ENCODE measurements at places on chromosomes 2 and 18.

GRCh38 chr2:120313695-120314615 lies 32.0 kb upstream of the INHBB start:
- no peak for DNase-seq

- no peak for DNase-seq
Measured at GRCh38 chr2:97718051-97718882, 4.9 kb downstream of the ZAP70 start.

- peak; percentile 3 for DNase-seq
Measured at GRCh38 chr2:215435280-215435869, 493 bp downstream of the FN1 start.

DNA sequence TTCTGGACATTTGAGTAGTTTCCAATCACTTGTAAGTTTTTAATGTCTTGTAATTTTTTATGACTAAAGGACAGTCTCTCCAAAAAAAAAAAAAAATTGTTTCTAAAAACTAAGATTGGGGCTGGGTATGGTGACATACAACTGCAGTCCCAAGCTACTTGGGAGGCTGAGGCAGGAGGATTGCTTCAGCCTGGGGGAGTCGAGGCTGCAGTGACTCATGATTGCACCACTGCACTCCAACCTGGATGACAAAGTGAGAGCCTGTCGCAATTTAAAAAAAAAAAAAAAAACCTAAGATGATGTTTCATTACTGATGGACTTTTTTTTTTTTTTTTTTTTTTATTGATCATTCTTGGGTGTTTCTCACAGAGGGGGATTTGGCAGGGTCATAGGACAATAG lies 34.4 kb upstream of the PKDCC start:
- no peak for DNase-seq

DNA sequence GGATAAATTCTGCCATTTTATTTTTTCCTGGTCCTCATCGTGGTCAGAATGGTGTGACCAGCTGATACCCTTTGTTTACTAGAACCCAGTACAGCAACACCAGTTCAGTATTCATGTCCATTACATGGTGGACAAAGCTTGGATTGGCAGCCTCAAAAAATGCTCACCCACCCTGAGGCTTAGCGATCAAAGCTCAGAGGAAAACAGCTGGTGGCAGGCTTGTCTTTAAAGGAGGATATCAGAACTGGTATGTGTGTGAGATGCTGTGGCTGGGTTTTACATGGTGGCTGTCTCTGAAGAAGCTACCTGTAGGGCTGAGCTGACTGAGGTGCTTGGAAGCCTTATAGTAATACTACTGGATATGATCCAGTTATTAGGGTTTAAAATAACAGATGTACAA lies 471.1 kb upstream of the MEX3C start:
- DNase-seq = no peak

DNA sequence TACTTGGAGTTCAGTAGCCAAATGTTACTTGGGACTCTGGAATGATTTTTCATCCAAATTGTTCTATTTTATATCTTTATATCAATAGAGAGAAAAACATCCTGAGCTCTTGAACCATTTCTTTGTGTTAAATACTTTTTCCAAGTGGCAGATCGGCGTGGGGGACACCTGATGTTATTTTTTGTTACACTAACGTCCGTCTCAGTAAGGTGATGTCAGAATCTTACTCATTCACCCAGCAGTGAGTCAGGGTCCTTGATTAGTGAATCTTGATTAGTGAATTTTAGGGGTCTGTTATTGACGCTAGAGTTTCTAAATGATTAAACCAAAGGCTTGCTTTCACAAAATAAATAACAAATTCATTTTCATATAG lies 1.7 kb downstream of the MIB1 start:
- DNase-seq = no peak

DNA sequence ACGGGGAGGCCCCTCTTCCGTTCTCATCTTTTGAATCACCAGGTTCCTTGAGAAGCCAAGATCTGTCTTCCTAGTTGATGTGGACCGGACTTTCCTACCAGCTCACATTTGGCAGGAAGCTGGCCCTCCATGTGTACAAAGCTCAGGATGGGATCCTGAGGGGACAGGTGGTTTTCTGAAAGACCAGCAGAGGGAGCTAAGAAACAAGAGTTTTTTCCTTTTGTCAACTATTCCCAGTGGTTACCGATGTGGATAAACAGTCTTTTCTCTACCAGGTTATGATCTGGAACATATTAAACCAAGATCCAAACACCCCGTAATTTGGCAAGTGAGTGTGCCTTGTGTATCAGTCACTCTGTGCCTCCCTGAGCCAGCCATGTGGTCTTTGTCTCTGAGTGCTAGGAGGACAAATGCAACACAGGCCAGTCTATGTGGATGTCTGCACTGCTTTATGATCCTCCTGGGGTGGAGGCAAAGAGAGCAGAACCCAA lies 25.1 kb upstream of the ARHGAP25 start:
- DNase-seq = no peak

GRCh38 chr18:57957210-57957609 lies 86.8 kb upstream of the NEDD4L start:
- DNase-seq = no peak

DNA sequence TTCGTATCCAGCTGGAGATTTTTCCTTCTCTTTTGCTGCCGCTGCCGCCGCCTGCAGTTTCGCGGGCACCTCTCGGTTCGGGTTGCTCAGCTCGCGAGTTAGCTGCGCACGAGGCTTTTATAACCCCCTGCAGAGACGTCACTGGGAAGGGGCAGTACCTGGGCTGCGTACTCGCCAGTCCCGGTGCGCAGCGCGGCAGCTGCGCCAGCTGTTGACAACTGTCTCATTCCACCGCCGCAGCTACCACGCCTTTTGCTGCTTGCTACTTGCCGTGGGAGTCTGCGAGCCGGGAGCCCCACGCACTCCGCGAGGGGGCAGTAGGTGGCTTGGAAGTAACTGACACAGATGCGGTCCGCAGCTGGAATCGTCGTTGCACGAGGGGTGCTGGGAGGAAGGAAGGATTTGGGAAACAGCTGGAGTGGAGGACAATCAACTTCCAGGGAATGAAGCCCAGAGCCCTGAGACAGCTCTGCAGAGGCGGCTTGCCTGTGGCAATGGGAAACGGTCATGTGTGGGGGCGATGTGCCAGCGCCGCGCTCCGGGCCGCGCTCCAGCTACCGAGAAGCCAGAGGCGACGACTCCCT lies at the start of gene TACR1:
TSS of gene TACR1 (minus strand) at position 93 of the 584 bp plus-strand sequence. CDS start 586 bp downstream, outside the sequence.
- peak; percentile 6 for DNase-seq

- DNase-seq = no peak
Measured at GRCh38 chr2:194992648-194993047, 664.4 kb upstream of the SLC39A10 start.

DNA sequence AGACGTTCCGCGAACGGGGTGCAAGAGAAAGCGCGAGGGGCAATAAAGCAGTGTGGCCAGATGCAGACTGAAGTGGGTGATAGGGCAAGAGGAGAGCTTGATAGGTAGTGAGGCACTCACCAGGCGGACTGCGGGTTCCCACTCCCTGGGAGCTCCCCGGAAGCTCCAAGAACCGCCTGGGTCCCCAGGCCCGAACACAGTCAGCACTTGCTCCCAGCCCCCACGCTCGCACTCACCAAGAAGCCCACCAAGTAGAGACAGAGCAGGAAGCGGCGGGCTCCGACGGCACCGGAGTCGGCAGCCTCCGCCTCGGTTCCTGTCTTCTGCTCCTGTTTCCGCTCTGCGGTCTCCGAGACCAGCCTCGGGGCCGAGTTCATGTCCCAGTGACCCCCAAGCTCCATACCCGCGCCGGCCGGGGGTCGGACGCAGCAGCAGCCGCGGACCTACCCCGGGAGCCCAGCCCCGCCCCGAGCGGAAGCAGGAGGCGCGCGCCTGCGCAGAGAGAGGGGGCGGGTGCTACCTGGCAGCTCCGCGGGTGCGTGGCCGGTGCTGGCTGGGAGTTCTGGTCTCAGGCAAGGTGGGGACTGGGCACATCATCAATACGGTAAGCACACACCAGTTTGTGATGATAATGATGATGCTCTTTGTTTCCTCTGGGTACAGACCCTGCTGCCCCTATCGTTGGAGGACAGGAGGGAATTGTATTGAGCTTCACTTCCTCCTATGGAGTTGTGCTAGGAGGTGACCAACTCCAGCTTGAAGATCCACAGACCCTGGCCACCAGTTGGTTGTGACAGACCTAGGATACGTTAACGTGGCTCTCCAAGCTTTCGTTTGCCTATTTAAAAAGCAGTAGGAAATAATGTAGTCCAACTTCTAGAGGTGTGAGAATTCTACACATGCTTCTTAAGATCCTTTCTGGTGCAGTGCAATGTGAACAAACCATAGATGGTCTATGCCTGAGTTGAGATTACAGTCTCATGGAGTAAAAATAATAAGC lies 25.1 kb upstream of the TMEM182 start:
- DNase-seq = peak; percentile 58

DNA sequence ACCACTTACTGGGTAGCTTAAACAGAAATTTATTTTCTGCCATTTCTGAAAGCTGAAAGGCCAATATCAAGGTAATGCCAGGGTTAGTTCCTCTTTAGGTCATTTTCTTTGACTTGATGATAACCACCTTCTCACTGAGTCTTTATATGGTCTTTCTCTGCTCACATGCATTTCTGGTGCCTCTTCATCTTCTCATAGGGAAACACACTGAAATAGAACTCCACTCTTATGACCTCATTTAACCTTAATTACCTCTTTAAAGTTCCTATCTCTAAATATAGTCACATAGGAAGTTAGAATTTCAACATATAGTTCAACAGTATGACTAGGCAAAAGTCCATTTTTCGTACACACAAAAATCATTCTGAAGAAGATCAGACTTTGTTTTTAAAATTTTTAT lies 616.8 kb upstream of the VRK2 start:
- peak; percentile 69 for DNase-seq

DNA sequence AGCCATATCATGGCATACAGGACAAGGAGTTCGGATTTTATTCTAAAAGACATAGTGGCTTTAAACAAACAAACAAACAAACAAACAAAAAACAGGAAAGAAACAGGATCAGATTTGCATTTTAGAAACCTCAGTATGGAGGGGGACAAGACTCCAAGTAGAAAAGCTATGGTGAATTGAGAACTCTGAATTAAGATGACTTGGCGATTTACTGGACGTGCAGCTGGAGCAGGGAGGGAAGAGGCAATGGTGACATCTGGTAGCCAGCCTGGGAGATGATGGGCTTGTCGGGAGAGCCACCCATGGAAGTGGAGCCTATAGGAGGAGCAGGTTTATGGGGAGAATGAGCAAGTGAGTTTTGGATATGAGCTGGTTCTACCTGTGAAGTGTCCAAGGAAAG lies 13.2 kb downstream of the CPLX4 start:
- DNase-seq = no peak

DNA sequence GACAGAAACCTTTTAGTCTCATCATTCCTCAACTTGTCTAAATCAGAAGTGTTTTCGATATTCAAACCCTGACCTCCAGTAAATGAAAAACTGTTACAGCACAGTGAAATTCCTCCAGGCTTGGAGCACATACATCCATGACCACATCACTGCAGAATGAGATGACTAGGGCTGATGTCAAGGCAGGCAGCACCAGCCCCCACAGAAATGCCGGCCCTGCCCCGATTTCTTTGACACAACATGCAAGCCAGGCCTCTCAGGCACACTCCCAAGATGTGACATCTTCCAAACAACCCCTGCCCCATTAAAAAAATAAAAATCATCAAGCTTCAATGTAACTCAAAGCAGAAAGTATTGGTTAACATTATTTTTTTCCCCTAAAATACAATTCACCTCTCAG lies 103.3 kb downstream of the CTAGE1 start:
- DNase-seq = no peak

DNA sequence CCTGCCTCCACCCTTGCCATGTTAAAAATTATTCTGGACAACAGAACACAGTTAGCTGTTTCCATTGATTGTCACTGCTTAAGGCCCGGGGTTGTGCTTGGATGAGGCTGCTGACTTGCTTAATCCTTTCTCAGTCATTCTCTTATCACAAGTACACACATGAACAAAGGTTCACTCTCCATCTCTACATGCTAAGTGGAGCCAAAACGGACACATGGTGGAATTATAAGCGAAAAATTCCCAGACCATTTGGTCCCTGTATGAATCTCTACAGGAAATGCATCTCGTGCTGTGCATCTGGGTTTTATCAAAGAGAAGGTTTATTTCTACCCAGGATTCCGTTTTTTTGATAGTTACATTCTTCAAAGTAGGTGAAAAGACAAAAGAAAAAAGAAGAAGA lies 177.5 kb upstream of the ETAA1 start:
- DNase-seq = no peak

- DNase-seq = no peak
Measured at GRCh38 chr2:232260075-232260474, 118.5 kb upstream of the ALPP start.

- no peak for DNase-seq
Measured at GRCh38 chr18:41860987-41861386, 94.0 kb upstream of the PIK3C3 start.

DNA sequence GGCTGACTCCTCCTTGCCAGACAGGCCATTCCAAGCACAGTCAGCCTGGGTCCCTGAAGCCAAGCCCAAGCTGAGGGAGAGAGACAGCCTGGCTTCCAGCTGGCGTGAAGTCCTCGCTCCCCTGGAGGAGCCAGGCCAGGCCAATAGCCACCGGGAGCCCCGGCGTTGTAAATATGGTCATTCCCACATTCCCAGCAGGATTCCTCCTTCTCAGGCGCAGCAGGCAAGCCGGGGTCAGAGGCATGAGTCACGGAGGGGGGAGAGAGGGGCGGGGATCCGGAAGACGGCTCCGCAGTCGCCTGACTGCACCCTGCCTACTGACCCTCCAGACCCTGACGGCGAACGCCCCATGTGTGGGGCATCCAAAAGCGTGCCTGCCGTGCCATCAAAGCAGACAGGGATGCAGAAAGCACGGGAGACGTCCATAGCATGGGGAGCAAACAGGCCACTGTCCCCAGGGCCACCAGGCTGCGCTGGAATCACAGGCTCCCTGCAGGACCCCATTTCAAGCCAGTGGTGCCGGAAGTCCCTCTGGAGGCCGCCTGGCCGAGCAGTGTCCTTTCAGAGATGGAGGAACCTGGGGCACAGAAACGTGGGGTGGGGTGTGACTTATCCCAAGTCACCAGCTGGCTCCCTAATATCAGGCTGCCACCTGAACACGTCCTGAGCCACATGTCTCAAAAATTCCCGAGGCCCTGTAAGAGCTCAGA lies 48.2 kb downstream of the TWIST2 start:
- DNase-seq = no peak

DNA sequence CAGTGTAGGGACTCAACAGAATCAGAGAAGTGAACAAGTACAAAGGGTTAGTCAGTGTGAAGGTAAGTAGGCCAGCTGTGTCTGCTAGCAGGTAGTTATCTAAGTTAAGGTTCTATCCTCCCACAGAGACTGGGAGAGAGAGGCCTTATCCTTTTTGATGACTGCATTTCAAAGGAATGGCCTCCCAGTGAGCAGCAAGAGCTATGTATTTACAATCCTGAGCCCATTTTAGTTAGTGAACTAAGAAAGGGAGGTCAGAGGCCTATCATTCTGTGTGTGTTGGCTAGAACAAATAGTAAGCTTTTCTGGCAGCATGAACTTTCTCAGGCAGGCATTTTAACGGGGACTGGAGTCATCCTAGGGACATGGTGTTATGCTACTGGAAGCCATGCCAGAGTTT lies 182.9 kb downstream of the VWC2L start:
- DNase-seq = no peak

GRCh38 chr18:12990967-12991820 lies at the start of gene CEP192:
CEP192 (plus strand) TSS chr18:12991362; CDS start chr18:12999425, 8,063 bp downstream.
- peak; percentile 95 for DNase-seq

GRCh38 chr18:58576638-58577251 lies 52.1 kb downstream of the ALPK2 start:
- no peak for DNase-seq

- no peak for DNase-seq
Measured at GRCh38 chr2:234528410-234529148, 31.7 kb upstream of the ARL4C start.

Measured in CD14-positive monocyte (primary cell).